ENCODE measurements at places on chromosomes 3 and 15.

DNA sequence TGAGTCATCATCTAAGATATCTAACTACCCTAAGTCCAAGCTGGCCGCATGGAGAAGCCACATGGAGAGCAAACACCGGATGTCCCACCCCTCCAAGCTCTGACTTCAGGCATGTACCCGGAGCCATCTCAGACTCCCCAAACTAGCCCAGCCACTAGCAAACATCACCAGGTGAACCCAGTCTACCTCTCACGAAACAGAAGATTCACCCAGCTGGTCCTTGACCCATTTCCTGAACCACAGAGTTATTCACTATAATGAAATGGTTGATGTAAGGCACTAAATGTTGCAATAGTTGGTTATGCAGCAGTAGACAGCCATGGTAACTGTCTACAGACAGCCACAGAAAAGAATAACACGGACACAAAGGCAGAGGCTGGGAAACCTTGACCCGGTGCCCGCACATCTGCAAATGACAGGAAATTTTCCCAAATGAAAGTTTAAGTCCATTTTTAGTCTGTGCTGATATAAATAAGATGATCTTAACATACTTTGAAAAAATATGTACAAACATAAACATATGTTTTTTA, 265.5 kb upstream of the ATP10A start:
- DNase-seq = no peak

DNA sequence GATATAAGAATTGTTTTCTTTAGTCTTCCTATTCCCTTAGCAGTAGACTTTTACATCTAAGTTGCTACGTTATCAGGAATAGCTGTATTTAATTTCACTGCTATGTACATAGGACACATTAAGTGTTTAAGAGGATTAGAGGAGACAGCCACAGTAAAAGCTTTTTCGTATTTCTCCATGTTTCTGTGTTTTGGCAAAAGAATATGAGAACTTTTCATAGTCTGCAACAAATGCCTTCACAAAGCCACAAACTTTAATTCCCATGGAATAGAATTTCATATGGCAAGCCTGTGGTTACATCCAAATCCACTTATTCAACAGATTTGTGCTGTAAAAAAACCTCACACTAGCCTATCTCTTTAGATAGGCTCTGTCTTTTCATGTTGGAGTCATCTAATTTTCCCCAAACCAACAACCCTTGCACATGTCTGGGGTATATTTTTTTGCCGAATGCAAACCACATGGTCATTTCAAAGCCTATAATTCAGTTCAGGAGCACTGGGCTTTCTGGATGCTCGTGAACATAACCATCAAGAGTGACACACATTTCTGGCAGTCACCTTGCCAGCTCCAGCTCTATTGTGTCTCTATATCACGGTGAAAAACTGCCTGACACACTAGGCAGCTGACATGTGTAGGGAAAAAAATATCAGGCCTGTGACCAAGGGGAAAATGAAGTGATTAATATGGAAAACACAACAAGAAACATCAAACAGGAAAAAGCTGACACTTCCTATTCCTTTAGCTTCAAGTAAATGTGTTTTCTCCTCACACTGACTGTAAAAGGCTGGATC, 19.2 kb downstream of the PLD1 start:
- no peak for DNase-seq

DNA sequence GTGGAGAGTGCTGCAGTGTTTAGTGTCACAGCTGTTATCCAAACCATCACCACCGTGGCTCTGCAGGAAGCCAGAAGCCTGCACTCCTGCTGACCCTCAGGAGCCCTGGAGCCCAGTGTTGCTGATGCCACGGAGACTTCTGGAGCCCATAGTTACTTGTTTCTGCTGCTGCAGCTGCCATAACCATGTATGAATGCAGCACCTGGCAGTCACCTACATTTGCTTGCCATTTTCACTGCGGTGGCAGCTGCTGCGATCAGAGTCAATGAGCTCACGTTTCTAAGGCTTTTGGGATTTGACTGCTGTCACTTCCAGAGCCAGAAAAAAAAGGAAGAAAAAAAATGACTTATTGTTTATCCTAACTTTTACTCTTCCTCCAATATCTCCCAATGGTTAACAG, 299.2 kb upstream of the THRB start:
- DNase-seq = no peak

DNA sequence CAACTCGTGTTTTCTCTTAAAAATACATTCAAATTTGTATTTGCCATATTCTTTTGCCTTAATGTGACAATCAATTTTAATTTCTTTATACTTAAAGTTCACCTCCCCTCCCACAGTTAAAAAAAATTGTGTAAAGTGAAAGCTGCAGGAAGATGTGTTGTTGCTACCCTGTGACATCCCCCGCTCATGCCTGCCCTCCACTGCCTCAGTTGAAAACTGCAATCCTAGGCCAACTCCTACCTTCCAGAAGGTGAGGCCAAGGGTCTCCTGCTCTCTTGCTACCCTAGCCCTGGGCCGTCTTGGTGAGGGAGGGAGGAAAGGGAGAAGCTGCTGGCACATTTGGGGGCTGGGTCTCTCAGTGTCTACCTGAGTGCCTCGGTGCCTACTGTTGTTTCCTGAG, 57.0 kb upstream of the CMTM7 start:
- no peak for DNase-seq

GRCh38 chr3:166606988-166607387, 769.8 kb upstream of the BCHE start:
- DNase-seq = no peak

DNA sequence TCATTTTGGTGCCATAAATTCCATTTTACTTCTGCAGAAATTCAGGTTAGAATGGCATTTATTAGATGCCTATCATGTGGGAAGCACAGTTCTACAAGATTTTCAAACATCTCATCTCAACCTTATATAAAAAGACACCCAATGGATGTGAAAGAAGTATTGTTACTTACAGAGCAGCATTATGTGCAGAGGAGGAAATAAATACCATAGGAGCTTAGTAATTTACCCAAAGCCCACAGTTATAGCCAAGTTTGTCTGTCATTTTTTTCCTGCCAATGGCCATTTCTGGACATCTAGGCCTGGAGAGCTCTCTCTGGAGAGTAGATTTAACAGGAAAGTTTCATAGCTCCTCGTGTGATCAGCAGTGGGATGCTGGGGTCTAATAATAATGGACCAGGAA, 659.4 kb upstream of the NAALADL2 start:
- DNase-seq = no peak

DNA sequence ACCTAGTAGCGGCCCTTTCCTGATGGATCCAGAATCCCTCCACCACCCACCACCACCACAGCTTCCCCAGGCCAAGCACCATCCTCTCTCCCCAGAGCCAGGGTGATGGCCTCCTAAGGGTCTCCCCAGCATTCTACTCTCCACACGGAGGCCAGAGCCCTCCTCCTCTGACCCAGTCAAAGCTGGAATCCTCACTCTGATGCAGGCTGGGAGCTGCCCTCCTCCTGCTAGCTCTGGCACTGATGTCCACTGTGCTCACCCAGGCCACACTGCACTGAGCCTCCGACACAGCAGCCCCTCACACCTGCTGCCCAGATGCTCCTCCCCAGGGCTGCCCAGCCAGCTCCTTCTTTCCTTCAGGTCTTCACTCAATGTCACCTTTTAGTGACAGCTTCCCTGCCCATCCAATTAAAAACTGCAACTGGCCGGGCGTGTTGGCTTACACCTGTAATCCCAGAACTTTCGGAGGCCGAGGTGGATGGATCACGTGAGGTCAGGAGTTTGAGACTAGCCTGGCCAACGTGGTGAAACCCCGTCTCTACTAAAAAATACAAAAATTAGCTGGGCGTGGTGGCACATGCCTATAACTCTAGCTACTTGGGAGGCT, 21.0 kb downstream of the XXYLT1 start:
- no peak for DNase-seq

- DNase-seq = no peak
Measured at GRCh38 chr3:182913889-182914288, 66.4 kb downstream of the DCUN1D1 start.

DNA sequence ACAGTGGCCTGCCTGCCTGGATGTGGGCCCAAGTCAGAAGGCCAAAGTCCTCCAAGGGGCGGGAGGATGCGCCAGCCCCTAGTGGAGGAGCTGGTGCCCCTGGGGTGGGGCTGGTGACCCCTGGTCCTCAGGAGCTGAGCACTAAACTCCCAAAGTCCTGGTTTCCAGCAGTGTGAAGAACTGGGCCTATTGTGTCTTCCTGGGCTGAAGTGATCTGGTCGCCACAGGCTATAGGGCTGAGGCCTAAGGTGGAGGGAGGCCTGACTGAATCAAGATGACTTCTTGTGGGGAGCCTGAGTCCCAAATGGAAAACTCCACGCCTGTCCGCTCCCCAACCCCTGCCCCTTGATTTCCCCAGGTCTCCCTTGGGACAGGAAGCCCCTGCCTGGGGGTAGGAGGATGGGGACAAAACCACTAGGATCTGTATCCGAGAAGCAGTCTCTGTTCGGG, 753 bp upstream of the FES start:
- DNase-seq = no peak

- no peak for DNase-seq
Measured at GRCh38 chr15:88284318-88284998, 27.9 kb upstream of the NTRK3 start.

DNA sequence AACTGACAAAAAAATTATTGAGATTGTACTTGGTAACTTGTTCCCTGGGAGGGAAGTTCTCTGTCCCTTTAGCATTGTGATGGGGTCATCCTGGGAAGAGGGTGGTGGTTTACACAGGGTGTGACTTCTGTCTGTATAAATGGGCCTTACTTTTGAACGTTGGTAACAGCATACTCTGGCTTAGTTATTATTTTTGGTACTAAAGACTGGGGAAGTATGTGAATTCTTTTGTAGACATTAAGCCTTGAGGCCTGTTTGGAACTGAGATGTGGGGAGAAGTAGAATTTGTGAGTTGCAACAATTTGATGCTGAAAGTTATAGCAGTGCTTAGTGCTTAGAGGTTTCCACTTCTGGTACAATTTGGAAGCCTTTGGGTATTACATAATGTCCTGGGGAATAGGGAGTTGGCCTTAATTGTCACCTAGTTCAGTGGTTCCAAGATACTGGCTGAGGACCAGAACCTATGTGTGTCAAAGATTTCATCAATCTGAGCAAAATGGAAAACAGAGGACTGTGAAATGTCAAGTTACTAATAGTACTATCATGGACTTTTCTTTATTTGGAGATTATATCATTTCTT, 15.9 kb downstream of the TLNRD1 start:
- DNase-seq = peak; percentile 70

DNA sequence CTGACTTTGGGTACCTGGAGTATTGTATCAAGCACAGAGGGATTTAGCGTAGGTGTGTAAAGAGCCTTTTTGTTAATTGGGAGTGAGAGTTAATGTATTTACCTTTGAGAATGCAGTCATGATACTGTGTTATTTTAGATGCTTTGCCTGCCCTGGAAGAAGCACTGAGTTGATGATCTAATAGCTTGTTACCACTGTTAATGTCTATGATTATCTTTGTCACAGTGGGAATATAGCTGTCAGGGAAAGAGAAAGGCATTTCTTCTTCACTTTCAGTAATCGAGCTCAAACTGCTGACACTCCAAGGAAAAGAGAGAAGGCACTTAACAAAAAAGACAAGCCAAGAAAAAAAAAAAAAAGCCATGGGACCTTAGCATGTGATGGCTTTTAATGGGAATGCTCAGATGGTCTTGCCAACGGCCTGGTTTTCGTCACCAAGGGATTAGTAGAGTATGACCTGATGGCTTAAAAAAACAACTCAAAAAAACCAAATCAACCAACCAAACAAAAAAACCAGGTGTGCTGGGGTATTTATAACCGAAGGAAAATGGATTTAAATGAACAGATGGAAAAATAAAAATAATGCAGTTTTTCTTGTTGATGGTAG, 387.4 kb downstream of the PTPRG start:
- DNase-seq = no peak

- DNase-seq = no peak
Measured at GRCh38 chr3:119643528-119643927, 16.9 kb downstream of the POPDC2 start.

DNA sequence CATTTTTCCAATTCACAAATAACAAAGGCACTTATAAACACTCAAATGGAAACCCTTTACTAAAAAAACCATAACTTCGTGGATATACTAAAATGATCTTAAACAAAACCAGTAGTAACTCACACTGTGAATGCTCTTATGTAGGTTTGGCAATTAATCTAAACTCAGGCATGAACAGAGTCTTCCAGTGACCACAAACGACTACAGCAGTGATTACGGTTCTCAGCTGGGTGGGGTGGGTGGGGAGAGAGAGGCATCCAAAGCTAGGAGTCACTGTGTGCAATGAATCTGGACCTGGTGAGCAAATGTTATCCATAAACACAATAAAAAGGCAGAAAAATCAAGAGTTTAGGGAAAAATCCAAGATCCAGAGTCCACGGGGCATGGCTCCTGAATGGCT, 21.3 kb downstream of the SLC12A8 start:
- no peak for DNase-seq

- DNase-seq = no peak
Measured at GRCh38 chr3:22495791-22496190, 707.3 kb upstream of the UBE2E2 start.

DNA sequence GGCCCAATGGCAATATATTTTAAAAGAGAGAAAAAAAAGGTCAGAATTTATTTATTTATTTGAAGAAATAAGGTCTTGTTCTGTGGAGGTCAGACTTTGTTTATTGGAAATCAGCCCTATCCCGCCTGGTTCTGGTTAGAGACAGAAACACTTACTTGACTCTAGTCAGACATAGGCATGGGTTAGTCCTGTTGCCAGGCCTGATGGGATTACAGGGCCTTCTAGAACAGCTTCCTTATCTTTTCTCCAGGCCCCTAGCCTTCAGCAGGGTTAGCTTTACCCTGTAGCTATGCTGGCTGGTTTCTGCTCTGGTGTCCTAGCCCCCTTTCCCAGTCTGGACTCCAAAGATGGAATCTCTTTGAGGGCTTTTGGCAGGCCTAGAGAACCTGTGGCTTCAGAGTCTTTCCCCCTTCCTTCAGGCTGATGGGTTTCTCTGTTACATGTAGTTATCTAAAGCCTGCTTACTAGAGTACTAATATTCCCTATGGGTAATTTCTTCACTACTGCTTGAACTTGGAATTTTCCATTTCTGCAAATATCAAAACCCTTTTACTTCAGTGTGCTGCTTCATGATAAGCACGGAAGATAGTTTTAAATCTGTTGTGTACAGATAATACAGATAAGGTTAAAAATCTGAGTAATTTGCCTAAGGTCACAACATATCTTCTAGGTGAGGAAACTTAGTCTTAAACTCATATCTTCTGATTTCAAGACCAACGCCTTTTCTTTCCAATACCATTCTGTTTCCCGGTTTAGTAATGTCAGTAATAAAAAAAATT, 10.6 kb downstream of the IREB2 start:
- no peak for DNase-seq

DNA sequence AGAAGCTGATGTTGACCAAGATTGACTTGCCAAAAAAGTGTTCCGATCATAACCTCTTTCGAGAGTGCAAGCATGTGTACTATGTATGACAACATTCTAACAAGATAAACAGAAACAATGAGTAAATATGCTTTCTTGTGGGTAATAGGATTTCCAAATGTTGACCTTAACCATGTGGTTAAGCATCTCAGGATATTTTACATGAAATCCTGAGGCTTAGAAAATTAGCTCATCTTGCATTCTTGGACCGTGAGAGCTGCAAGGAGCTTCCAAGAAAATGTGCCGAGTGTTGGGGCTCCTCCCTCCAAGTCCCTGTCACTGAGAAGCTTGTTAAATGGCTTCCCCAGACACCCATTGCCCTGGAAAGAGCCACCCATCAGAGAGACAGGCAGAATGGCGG, 50.1 kb downstream of the C3orf20 start:
- no peak for DNase-seq

Data from G401 (cell line).